ENCODE measurements at places on chromosomes 3 and 15.

DNA sequence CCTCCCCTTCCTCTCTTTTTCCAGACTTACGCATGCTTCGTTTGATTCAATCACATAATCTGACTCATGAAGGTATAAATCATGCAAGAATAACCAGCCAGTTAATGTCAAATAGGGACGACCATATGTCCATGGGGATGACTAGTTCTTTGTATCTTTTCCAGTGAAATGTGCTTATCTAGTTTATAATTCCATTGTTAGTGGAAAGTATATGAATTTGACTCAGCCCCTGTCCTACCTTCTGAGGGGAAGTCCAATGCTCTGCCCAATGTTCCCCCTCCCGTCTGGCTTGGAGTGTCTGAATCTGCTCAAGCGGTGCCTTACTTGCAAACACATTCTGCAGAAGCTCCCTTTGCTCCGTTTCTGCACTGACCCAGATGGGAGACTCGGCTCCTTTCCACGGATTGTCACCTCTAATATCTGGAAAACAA lies 55.0 kb upstream of the EPHB3 start:
- DNase-seq = no peak

DNA sequence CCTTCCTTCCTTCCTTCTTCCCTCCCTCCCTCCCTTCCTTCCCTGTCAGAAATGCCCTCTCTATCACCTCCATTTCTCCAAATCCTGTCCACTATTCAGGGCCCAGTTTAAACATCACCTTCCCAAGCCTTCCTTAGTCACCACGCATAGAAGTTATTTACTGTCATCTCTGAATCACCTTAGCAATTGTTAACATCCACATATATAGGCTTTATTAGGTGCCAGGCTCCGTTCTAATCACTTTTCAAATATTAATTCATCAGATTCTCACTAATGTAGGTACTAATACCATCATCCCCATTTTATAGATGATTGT lies 1.1 kb upstream of the MAGEF1 start:
- DNase-seq = no peak

DNA sequence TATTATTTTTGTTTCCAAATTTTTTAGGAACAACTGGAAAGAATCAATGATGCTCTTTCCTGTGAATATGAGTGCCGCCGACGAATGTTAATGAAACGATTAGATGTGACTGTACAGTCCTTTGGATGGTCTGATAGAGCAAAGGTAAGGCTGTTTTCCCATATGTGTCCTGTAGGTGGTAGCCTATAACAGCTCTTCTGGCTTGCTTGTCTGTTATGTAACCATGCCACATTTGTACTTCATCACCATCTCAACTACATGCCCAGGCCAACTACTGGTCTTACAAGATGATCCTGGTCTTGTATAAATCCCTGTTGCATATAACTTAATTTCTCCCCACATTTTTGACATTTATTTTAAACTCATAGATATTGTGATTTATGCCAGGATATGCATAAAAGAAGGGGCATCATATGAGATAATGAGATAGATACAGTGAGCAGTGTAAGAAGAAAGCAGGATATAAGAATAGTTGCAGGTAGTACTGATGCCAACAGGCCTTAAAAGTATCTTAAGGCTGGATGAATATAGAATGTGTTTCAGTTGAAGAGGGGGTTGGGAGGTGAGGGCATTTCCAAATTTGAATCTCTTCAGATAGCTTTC lies 20.3 kb downstream of the FAM98B start:
- DNase-seq = peak; percentile 80

DNA sequence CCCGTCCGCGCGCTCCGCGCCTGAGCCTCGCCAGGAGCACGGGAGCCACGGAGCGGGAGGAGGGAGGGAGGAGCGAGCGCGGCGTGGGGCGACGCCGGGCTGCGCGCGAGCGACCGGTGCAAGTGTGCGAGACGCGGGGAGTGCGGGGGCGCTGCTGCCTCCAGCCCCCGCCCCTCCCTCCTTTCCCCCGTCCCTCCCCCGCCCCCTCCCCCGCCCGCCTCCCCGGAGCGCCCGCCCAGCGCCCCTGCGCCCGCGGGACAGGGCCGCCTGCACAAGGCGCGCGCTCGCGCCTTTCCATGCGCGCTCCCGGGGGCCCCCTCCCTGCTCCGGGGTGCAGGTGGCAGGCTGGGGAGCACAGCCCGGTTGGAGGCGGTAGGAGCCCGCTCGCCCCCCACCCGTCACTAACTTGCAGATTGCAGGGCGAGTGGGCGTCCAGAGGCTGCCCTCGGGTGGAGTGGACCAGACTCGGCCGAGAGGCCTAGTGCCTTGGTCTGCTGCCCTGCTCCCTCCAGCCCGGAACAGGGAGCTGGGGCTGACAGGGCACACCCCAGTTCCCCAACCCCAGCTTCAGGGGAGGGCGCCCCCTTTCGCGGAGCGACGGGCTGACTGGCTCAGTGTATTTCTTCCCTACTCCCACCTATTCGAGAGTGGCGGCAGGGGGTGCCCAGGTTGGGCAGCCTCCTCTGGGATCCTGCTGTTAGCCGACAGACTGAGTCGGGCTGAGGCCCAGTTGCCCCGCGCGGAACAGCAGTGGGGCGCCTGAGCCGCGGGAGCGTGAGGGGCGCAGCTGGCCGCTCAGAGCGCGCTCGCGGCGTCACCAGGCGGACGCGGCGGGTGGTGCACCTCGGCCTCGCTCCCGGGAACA lies at the start of gene WNT7A:
Gene WNT7A (minus strand): TSS at position 126 of the 865 bp plus-strand sequence. CDS start 255 bp downstream, outside the sequence.
- peak; percentile 72 for DNase-seq

DNA sequence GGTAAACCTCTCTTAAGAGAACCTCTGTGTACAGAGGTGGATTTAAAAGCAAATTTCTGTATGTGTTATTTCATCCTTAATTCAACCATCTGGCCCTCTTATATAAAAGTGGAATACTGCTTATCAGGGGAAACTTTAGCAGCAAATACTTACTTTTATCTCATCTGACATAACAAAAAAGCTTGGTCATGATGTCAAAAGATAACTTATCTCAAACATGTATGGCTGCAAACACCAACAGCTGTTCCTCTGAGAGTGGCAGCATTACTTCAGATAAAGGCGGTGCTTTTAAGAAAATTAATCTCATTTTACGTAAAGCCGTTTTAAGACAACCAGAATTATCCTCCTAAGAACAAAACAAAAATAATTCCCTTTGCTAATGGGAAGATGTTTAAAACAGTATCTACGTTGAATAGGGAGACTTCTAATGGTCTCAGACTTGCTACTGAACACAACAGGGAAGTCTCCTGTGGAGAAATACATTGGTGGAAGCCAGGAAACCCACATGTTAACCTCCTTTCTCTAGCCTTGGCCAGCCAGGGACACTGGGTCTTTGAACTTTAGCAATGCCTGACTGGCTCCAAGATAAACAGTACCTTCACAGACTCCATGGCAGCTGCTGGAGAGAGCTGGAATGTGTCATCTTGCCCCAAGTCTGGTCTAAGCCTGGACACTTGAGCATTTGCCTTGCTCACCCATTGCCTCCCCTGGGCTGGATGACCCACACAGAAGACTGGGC lies 18.1 kb downstream of the ARRDC4 start:
- no peak for DNase-seq

DNA sequence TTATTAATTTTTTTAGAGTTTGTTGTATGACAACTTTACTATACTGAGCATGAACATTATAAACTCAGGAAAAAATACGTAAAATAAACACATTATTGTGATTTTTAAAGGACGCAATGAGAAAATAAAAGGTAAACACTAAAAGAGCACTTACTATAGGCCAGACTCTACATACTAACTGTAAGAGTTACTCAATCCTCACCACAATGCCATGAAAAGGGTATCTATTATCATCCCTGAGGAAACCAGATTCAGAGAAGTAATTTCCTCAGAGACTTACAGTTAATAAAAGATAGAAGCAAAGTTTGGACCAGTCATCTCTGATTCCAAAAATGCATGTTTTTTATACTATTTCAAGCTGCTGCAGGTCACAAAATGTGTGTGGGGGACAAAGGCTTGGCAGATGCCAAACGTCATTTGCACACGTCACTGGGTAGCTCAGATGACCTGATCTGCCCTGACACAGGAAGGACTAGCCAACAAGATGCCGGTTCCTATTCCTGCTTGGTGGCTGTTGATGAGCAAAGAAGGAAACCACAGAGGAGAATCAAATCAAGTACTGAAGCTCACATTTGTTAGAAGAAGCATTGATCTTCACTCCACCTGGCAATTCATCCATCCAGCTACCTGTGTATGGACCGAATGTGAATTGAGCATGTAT lies 42.3 kb downstream of the KLHL6 start:
- peak; percentile 66 for DNase-seq

DNA sequence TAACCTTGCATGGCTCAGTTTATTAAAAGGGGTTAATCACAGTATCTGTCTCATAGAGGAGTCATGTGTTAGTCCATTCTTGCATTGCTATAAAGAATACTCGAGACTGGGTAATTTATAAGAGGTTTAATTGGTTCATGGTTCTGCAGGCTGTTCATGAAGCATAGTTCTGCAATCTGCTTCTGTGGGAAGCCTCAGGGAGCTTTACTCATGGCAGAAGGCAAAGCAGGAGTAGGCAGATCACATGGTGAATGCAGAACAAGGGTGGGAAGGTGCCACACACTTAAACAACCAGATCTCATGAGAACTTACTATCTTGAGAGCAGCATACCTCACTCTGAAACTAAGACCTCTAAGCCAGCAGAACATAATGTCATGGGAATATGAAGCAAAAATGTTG lies 42.2 kb upstream of the PTX3 start:
- no peak for DNase-seq

DNA sequence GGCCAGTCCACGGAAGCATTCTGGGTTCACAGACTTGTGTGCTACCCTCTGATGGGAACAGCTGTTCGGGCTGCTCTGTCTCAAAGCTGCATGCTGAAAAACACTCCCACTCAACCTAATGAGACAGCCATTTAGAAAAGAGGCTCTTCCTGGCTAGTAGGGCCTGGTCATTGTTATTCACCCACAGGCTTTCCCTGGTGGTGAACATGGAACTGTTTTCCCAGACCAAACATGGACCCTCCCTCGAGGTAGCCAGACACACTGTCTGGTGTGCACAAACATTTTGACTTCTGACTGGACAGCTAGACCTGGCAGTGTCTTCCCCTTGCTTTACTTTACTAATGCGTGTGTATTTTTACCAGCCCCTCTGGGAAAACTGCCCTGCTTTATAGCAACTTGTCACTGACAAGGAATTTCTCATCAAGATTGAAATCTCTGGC lies 39.0 kb downstream of the MECOM start:
- no peak for DNase-seq

GRCh38 chr15:97012986-97013385 lies 682.5 kb downstream of the NR2F2 start:
- no peak for DNase-seq

DNA sequence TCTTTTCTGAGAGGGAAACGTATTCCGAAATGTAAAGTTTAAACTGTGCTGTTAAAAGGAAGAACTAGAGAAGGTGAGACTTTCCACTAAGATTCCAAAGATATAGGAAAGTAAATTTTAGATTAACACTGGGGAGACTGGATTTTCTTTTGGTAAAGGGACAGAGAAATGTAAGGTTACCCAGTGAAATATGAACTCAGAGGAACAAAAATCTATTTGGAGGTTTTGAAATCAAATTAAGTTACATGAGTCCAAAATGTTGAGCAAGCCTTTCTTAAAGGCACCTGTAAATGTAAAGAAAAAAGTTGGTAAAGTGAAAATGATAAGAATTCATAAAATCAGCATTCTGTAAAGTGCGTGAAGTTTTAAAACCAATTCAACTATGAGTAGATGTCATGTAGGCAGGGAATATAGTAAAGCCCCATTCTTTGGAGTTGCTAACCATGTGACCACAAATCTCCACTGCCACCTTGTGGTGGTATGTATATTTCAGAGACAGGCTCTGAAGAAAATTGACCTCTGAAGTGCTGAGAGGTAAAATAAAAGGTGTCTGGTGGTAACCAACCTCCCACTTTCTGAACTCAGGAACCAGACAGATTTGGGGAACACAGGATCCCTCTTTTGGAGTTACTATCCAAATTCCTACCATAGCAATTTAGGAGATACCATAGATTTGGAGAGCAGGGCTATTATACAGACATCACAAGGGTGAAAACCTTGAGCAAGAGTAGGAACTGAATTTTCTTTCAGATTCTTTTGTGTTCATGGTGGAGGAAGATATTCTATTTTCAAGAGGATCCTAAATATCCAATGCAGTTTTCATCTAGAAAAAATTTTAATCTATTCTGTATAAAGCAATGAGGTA lies 215.3 kb downstream of the ROBO2 start:
- DNase-seq = no peak

DNA sequence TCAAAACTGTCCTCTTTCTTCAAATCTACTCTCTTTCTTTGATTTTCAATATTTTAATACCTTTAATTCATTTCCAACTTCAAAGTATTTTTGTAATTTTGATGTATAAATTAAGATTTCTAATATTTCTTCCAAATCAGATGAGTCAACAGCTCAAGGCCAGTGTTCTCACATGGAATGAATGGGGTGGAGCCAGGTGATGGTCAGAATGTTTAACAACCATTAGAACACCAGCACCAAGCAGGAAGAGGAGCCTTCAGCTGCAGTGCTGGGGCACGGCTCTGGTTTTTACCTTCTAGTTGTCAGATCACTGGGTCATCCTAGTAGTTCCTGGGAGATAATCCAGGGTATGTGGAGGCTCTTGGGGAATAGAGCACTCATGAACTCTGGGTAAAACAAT lies 494.5 kb upstream of the PDZRN3 start:
- no peak for DNase-seq

- no peak for DNase-seq
Observed at GRCh38 chr15:88982304-88982945, 69.2 kb upstream of the MFGE8 start.

GRCh38 chr15:43006991-43007390 lies 86.4 kb upstream of the TTBK2 start:
- DNase-seq = no peak

DNA sequence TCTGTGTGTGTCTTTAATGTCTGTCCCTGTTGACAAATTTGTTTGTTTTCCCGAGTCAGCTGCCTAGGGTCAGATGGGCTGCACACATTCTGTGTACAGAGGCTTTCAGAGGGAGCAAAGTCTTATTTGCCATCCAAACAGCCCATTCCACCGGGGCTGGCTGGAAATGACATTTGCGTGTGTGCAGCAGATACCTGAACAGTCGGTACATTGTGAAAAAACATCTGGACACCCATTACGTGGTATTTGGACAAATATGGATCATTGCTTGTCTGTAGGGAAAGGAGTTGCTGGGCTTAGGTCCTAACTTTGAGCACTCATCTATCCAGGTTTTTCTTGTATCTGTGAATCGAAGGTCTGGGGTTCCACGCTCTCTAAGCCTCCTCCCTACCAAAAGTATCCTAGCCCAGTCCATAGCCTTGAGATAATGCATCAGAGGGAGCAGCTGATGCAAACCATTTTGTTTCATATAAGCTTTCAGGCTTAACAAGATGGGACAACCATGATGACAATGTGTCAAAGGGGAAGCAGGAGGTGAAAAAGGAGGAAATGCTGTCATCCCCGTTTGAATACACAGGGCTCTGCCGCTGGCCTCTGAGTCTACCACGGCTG lies 22.2 kb upstream of the CMTM8 start:
- DNase-seq = no peak

- DNase-seq = no peak
Observed at GRCh38 chr15:69553686-69554085, 101.1 kb downstream of the RPLP1 start.

- DNase-seq = no peak
Observed at GRCh38 chr15:47620960-47621681, 96.2 kb upstream of the SEMA6D start.
